ENCODE measurements at places on chromosomes 16 and 17. TPM values are rescaled to one million over a fixed set of nuclear protein-coding genes. Genes with fewer than 3 reads are reported as not detected.

DNA sequence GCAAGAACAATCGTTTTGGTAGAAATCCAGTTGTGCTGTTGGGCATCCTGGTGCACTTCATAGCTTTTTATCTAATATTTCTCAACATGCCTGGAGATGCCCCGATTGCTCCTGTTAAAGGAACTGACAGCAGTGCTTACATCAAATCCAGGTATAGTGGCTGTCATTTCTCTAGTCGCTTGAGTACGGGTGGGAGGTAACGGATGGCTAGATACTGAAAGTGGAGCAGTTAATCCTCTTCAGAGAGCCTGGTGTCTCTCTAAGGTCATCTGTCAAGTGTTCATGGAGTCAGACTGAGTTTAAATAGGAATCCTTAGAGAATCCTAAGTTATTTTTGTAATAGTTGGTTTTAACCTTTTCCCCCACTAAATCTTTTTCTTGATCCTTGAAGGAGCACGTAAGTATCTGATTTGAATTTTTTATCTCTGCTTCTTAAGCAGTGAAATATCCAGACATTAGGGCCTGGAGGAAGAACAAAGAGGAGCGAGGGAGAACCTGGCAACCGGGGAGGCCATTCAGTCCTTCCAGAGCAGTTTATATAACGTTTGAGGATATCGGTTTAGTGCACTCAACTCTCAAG is 37.2 kb downstream of the MFSD11 start:
- no peak for DNase-seq

Gene KRTAP4-9
- not detected for polyA plus RNA-seq

DNA sequence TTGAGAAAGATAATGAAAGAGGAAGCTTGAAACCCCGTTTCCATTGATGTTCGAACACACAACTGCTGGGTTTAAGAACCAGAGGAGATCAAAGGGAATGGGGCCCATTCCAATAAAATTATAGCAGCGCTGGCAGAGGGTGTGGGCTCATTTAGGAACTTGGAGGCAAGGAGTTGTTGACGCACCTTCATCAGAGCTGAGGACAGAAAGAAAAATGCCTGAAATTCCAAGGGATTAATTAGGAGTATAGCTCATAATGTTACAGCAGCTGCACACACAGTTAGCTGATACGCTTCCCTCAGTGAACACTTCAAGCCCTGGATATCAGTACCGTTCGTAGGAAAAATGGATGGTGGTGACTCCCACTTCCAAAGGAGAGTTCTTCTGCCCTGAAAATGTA is 127.2 kb downstream of the AXIN2 start:
- no peak for DNase-seq

DNA sequence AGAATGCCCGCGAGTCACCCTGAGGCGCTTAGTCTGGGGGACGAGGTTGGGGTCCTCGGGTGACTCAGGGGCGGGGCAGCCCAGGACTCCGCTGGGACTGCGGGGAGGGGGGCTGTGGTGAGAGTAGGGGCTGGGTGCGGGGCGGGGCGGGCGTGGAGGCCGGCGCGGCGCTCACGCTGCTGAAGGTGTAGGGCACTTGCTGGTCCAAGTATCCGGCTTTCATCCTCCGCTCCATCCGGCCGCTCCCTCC is 832 bp downstream of the ETV4 start:
- DNase-seq: no peak

Gene PYY
- 0.66 TPM for polyA plus RNA-seq

Gene ZNF385C
- polyA plus RNA-seq: 2.6 TPM

DNA sequence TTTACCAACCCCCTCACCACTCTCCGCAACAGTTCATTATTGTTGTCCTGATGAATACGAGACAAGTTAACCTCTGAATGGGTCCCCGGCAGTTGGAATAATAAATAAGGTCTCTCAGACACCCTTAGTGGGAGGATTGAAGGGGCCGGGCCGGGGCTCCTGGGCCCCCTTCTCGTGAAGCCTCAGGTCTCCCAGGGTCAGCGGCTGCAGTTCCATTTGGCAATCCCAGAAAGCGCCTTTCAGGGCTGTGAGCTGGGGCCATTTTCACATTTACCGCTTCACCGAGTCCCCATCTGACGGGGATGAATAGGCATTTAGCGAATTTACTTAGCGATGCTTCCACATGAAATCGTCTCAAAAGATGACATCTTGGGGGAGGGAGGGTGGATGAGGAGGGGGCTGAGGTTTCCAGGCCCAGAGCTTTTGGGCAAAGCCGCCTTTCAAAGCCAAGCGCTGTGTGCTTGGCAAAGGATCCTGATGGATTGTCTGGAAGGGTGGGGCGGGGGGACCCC is 309.8 kb downstream of the XYLT1 start:
- no peak for DNase-seq

GRCh38 chr17:42414704-42415409 is 8.2 kb downstream of the CAVIN1 start:
- no peak for DNase-seq

DNA sequence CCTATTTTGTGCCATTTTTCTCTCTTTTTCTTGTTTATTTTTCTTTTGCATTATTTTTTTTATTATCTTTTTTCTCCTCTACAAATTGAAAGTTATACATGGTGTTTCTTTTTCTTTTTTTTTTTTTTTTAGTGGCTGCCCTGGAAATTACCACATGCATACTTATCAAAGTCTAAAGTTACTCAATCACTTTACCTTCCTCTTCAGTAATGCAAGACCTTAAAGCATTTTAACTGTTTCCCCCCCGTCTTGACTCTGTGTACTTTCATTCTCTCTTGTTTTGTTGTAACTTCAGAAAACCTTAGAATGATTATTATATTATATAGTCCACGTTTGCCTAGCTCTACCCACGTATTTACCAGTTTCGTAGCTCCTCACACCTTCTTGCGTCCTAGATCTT is 33.3 kb upstream of the SMPD3 start:
- DNase-seq: no peak

DNA sequence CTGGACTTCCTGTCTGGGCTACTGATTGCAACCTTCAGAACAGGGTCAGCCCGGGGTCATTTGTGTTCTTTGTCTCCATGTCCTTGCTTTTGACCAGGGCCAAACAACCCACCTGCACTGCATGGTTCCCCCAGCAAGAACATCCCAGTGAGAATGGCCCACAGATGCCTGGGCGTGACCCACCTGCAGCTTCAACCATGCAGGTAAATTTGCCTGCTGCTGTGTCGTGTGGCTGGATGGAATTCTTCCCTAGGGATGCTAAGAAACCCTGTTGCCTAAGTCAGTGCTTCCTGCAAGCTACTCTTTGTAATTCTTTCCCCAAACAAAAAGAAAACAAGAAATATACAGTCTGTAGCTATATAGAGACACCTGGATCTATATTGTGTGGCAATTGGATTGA is 12.5 kb downstream of the CDH13 start:
- DNase-seq: no peak

GRCh38 chr17:69928611-69929010 is 146.4 kb upstream of the KCNJ16 start:
- no peak for DNase-seq

Gene CACNG5
- polyA plus RNA-seq: 0.77 TPM

DNA sequence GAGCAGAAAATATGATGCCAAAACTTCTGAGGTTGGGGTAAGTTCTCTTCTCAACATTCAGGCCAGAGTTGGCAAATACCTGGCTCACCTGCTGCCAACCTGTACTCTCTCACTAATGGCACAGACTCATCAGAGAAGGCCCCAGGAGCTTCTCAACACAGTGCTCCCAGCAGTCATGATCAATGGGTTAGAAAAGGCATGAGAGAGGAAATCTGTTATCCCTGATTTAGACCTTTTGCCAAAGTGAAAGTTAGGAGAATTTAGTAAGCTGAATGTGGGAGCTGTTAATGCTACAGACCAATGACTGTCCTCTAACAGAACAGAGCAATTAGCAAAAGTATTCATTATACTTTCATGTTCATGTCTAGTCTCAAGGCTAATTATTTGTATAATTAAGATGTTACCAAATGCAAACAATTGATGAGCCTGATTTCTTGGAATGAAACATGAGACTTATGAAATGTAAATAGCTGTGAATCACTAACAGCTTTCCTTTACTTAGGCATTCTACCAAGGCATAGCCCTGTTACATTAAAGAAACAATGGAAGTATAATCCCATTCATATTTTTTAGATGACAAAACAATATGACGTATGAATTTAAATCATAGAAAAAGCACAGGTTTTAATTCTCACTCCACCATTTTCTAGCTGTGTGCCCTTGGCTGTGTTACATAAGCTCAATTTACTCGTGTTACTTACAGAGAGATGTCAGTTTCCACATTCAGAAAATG is 68.7 kb upstream of the MARCHF10 start:
- no peak for DNase-seq

GRCh38 chr16:72013888-72014581 is 5.5 kb downstream of the DHODH start:
- DNase-seq: no peak

GRCh38 chr16:74111456-74111982 is 185.1 kb upstream of the PSMD7 start:
- DNase-seq: no peak

- no peak for DNase-seq
These were observed 50.2 kb upstream of the TMEM97 start for GRCh38 chr17:28268610-28269313.

DNA sequence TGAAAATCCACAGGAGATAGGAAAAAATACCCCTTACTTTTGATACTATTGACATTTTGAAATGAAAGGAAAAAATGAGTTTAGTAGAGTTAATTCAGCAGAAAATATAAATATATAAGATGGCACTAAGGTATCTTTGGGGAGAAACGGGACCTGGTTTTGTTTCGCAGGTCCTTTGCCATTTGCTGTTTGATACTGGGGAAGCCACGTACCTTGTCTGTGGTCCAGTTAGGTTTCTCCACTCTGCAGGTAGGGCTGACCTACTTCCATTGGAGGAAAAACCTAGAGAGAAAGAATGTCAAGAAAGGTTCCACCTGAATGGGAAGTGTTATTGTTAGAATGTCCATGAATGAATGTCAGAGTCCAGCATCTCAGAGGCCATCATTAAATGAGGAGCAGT is 48.1 kb downstream of the HLF start:
- no peak for DNase-seq

DNA sequence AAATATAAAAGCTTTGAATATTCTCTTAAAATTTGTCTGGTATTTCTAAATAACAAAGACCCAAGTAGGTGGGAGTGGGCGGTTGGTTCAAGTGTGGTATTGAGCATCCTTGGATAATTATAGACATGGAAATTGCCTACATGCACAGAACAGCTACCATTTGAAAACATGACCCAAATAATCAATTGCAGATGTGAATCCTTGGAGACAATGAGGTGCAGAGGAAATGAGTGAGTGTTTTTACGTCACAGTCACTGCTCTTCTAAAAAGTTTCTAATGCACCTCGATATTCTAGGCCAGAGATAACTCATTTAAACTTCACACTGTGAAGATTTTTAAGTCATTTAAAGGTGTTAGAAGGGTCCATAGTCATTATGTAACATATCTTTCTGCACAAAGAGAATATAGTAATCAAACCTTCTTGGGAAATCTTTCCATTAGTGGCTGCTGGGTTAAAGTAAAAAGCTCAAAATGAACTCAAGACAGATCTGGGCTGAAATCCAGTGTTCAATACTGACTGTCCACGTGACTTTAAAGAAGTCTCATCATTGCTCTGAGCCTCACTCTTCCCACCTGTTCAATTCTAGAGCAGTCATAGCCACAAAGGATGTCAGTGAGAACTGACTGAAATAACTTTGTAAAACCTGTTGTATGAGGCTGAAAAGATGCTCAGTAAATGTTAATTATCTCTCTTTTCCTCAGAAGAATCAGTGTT is 144.5 kb downstream of the CDH11 start:
- no peak for DNase-seq

Gene KRTAP9-2
- not detected for polyA plus RNA-seq

DNA sequence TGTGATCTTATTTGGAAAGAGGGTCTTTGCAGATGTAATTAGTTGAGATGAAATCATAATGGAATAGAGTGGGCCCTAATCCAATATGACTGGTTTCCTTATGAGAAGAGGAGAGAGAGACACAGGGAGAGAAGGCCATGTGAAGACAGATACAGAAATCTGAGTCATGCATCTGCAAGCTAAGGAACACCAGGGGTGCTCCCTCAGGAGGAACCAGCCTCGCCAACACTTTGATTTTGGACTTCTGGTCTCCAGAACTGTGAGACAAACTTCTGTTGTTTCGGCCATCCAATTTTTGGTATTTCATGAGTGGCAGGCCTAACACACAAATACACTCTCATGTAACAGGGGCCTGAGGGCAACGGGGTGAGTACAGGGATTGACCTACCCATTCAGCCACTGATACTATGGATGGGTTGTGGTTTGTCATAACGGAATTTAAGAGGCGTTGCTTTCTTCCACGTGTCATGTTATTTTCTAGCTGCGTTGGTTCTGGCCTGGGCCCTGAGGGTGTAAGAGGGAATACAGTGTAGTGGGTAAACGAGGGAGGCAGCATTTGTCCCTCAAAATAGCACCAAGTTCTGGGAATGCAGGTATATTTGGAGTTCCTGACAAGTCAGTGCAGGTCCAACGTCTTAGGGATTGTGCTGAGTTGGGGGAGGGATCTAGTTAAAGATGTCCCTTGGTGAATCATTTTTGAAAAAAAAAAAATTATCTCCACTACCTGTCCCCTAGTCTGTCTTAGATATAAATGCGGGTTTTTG is 17.7 kb downstream of the PLCG2 start:
- DNase-seq: no peak

GRCh38 chr16:57532266-57532625 is 4.1 kb downstream of the CCDC102A start:
- peak; percentile 41 for DNase-seq

Gene KRTAP9-4
- polyA plus RNA-seq: not detected

- no peak for DNase-seq
These were observed 3.5 kb upstream of the CDYL2 start for GRCh38 chr16:80807906-80808305.

DNA sequence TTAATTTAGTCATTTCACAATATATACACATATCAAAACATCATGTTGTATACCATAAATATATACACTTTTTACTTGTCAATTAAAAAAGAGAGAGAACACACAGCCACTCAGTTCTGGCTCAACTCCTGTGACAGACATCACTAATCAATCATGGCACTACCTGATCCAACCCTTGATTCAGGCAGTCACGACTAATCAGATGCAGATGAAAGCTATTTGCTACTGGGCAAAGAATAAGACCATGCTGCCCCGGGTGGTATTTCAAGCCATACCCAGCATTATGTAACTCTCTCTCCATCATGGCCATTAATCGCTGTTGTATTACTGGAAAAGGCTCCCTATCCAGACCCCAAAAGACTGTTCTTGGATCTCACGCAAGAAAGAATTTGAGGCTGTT is 345.7 kb downstream of the HAPSTR1 start:
- no peak for DNase-seq

DNA sequence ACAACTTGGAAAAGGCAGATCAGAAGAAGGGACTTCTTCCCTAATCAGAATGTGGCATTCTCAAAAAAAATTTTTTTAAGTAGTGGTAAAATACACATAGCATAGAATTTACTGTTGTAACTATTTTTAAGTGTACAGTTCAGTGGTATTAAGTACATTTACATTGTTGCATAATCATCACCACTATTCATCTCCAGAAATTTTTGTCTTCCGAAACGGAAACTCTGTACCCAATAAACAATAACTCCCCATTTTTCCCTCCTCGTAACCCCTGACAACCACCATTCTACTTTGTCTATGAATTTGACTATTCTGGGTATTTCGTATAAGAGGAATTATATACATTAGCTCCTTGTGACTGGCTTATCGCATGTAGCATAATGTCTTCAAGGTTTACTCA is 18.9 kb downstream of the METTL9 start:
- no peak for DNase-seq

GRCh38 chr16:23255000-23255399 is 47.1 kb upstream of the SCNN1B start:
- no peak for DNase-seq

Gene MT4
- polyA plus RNA-seq: not detected

GRCh38 chr16:27189335-27189972 is 13.9 kb upstream of the KDM8 start:
- peak; percentile 79 for DNase-seq

Gene OR1G1
- not detected for polyA plus RNA-seq

Gene CES3
- polyA plus RNA-seq: 4.6 TPM

Gene CTF1
- polyA plus RNA-seq: 2.9 TPM

Measured in pancreas (tissue), 10 donors.